AG04449 (cell line): ENCODE measurements at places on chromosomes 6 and 20.

- DNase-seq, result no peak
These were observed 43.3 kb downstream of the EZR start for GRCh38 chr6:158775832-158776231.

GRCh38 chr20:57397693-57398108 lies 6.5 kb downstream of the RBM38 start:
- DNase-seq, result no peak

- DNase-seq, result no peak
These were observed 374.4 kb downstream of the UTRN start for GRCh38 chr6:144659202-144660182.

GRCh38 chr6:109795994-109796555 lies 105.0 kb downstream of the FIG4 start:
- DNase-seq, result no peak

DNA sequence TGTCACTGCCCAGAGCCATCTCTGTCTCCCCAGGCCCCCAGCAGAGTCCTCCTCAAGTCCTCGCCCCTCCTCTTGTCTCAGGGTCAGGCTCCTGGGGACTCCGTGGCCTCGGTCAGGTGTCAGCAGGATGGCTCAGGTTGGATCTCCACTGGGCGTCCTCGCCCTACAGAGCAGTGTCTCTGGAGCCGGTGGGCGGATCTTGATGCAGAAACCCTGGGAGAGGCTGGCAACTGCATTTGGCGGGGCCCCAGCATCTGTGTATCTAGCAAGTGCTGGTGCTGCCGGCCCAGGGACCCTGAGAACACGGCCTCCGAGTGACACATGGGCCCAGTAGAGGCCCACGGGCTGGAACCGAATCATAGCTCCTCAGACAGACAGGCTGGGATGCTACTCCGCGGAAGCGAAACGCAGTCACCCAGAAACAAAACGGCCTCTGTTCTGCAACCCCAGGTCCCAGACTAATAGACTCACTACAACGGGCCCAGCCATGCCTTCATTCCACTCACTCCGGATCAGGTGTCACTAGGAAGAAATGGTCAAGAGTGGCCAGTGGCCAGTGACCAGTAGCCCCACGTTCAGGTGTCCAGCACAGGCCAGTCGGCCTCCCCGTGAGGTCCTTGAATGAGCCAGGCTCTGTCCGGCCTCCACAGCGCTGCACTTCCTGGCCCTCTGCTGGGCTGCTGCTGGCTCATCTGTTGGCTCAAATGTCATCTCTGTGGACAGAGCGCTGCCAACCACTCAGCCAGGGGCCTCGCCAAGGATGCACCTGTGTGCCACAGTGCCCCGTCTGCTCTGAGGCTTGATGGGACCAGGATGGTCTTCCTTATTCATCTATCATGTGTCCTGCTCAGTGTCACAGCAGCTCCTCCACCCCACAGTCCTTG lies 12.6 kb upstream of the FRMD1 start:
- no peak for DNase-seq
